ENCODE measurements at places on chromosomes 12 and 14.

DNA sequence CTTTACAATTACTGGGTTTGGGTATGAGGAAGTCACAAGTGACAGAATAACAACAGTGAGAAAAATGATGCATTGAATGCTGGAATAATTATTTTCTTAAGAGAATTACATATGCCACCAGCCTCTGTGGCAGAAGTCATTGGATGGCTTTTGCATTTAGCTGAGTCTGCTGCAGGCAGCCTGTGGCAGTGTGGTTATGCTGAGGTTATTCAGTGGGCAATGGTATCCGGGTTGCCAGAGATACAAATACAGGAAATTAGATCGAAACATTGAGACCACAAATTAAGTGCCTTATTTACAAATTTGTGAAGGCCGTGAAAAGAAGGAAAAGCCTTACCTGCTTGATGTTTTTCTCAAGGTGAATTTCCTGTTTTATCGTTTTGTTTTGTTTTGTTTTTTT, 1050.0 kb downstream of the GALC start:
- DNase-seq = no peak

DNA sequence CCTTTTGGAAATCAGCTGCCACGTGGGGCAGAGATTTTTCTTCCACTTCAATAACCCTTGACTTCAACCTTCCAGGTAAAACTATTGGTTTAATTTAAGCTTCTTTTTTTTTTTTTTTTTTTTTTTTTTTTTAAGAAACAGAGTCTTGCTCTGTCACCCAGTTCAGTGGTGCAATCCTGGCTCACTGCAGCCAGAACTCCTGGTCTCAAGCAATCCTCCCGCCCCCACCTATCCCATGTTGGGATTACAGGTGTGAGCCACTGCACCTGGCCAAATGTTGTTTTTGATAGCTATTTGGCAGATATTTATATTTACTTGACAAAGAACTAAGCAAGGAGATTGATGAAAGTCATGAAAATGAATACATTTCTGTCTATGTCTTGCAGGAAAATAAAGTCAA, 65.1 kb downstream of the SINHCAF start:
- DNase-seq = no peak

- no peak for DNase-seq
Observed at GRCh38 chr14:69712599-69713088, 54.3 kb upstream of the SRSF5 start.

DNA sequence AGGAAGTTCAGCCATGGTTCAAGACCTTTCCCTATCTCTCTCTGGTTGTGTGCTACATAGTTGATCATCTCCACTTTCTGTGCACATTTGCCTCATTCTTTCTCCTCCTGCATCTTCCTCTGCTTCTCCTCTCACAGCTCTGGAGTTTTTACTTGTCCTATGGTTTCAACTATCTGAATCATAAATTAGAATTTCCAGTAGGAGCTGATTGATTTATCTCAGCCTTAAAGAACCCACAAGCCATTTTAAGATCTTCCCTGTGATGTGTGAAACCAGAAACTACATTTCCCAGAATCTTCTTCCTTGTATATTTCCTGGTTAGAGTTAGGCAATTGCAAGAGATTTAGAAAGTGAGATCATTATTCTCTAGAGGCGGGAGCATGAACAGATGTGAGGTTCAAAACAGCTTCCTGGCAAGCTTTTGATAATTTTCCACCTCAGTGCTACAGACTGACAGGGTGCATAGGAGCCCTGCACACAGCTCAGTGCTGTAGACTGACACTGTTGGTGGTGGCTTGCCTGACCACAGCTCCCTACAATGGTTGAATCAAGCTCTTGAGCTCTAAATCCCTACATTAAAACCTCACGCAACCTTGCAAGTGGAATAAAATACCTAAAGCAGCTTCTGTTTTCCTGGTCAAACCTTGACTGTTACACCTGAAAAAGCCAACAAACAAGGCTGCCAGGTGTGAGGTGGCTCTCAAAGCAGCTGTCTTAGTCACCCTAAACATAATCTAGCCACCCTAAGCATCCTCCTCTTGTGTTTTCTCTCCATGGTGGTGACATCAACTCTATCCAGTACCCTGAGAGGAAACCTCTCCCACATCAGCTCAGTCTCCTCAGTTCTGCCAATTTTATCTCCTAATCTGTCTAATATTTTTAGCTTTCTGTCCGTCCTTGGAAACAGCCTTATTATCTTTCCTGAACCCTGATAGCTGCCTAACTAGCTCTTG, 21.5 kb upstream of the IFNG start:
- DNase-seq = peak; percentile 39
